ENCODE measurements at places on chromosomes 4 and X. TPM values are rescaled to one million over a fixed set of nuclear protein-coding genes. Genes with fewer than 3 reads are reported as not detected.

- DNase-seq: no peak
These were observed 414.4 kb downstream of the SMARCA1 start for GRCh38 chrX:129108936-129109335.

- peak; percentile 4 for DNase-seq
These were observed at the start of gene IGSF1 for GRCh38 chrX:131288738-131289511. Gene IGSF1, minus strand, starts transcription at chrX:131289306. Its CDS starts 2,632 bp downstream, at chrX:131286674.

DNA sequence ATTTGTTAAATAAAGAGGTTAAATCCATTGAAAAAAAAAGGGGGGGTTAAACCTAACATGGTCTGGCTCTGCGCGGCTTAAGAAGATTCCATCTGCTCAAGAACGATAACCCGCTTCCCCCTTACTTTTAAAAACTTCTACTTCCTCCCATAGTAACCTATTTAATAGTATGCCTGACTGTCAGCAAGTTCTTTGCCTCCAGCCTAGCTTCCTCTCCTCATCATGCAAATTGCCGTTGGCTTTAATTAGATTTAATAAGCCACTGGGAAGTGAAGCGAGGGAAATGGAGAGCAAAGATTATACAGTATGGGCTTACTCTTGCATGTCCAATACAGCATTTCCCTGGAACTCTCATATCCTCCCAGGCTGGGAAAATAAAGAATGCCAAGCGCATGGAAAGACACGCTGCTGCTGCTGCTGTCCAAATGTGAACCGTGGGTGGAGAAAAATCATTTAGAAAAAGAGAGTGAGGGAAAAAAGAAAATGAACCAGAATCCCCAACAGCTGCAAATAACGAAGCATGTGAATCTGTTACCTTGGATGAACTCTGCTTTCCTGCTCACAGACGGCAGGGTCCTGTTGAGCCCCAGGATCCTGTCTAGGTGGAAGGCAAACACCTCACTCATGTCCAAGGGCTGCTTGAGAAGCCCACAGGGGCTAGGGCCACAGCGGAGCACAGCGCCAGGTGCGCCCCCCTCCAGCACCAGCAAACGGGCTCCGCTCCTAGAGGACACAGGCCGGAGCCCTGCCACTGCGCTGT lies 2.7 kb downstream of the GASK1B start:
- no peak for DNase-seq

Gene SEC24D
- total RNA-seq: 148 TPM
